HFF-Myc (cell line): ENCODE measurements at places on chromosomes 12 and 14.

DNA sequence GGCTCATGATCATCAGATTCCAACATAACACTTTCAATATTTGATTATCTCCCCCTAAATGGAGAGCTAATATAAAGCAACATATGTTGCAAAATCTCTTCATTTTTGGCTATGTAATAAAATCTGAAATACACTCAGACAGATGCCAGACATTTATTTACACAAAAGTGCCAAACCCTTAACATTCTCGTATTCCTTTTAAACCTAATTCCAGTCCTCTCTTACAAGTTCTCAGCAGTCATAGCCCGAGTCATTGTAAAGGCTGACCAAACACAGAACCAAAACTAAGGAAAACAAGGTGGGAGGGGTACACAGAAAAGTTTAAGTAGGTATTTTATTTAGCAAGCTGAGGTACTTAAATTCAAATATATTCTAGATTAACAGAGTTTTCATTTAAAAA, 81.4 kb downstream of the LRP6 start:
- DNase-seq: no peak

DNA sequence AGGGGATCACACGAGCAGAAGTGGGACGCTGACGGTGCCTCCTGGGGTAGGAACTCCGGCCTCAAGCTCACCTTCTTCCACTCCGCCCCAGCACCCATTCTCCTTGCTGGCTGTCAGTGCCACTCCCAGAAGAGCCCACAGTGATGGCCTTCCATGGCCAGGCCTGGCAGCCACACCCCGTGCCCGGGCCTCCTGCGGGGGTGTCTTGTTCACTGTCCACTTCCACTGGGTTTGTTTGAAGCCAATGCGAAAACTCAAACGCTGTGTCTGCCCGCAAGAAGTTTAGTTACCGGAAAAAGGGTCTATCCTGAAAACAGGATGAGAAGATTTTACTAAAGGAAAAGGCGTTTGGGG, 38.1 kb downstream of the CCDC88C start:
- no peak for DNase-seq

DNA sequence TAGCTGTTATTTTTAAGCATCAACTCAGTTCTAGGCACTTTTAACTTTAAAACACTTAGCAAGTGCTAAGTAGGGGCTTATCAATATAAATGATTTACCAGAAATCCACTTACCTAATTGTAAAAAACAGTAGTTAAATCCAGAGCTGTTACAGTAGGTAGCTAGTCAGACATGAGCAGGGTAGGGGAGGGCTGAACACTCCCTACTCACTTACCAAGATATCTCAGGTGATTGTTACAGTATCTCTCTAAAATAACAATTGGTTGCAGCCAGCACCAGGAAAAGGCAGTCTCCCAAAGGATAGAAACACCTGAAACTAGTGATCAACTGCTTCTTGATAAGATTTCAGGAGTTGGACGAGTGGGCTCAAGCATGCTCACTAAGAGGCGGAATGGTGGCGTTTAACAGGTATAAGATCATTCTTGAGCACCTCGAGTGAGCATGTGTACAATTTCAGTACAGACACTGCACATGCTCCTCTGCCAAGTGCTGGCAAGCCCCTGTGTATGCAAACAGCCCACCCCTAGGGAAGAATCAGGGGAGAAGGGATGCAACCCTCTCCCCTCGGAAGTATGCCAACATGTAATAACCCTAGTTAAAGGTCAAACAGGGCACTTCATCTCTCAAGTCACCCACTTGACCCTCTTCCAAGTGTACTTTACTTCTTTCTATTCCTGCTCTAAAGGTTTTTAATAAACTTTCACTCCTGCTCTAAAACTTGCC, 1113.6 kb upstream of the SEL1L start:
- no peak for DNase-seq

- DNase-seq: peak; percentile 88
These were observed 133.5 kb upstream of the HIF1A start for GRCh38 chr14:61561657-61562276.
